M059J (cell line): ENCODE measurements at places on chromosomes 13 and 19. TPM values are rescaled to one million over a fixed set of nuclear protein-coding genes. Genes with fewer than 3 reads are reported as not detected.

- peak; percentile 45 for DNase-seq
These were observed 227.4 kb downstream of the DLEU7 start for GRCh38 chr13:50616101-50616500.

DNA sequence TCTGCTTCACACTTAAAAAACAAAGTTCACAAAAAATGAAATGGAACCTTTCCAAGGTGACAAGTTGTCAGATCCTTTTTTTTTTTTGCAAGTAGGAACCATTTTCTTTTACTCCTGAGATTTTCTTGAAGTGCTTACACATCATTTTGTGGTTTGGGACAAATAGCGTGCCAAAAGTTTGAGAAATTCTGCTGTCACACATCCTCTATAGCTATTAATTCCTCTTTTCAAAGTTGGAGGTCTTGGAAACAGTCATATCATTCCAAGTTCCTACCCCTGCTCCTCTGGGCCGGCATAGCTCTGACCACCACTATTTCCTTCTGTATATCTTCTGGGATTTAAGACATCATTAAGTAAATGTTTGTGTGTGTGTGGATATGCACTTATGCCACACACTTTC is 421.6 kb upstream of the SLC10A2 start:
- DNase-seq = no peak

DNA sequence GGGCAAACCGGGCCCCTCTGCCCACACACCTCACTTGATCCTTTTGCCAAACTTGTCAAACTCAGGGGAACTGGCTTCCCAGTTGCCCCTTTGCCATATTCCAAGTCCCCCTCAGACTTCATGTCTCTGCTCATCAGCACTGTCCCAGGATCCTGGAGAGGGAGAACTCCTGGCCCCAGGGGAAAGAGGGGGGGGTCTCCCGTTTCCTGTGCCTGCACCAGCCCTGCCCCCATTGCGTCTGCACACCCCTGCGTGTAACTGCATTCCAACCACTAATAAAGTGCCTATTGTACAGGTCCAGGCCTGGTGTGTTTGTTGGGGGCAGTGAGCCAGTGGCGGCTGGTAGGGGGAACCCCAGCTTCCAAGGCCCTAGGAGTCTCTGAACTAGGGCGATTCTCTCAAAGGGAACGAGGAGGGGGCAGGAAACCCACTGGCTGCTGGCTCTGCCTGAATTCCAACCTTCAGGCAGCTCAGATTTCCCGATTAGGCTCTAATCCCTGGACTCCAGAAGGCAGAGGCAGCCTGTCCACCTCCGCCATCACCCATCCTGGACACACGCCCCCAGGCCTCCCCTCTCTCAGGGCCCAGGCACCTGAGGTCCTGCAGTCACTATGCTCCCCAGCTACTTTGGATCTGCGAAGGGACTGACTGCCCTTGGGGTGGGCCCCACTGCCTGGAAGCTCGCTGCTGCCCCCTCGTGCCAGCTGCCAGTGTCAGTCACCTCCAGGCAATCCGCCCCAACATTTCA is 9.7 kb upstream of the ILF3 start:
- peak; percentile 65 for DNase-seq

The ZNF154 gene
- total RNA-seq = not detected in 2 replicates

- peak; percentile 69 for DNase-seq
These were observed at the start of gene EHD2 for GRCh38 chr19:47713046-47714021. TSS of gene EHD2 (plus strand) at chr19:47713422. CDS start at chr19:47716613, 3,191 bp downstream.

DNA sequence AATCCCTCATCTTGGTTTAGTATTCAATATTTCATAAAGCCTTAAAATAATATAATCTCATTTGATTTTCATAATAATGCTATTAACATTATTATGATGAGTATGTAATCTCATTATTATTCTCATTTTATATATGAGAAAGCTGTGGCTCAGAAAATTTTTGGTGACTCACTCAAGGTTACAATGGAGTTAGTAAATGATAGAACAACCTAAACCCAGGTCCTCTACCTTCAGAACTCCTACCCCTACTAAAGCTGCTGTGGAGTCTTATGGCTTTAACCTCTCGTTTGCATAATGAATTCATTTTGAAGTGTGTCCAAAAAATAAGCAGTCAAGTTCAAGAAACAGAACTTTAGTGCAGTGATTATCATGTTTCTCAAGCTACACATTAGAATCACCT is 226.3 kb downstream of the TBC1D4 start:
- DNase-seq = peak; percentile 41

GRCh38 chr19:3475449-3475848 is 4.9 kb downstream of the SMIM24 start:
- no peak for DNase-seq

DNA sequence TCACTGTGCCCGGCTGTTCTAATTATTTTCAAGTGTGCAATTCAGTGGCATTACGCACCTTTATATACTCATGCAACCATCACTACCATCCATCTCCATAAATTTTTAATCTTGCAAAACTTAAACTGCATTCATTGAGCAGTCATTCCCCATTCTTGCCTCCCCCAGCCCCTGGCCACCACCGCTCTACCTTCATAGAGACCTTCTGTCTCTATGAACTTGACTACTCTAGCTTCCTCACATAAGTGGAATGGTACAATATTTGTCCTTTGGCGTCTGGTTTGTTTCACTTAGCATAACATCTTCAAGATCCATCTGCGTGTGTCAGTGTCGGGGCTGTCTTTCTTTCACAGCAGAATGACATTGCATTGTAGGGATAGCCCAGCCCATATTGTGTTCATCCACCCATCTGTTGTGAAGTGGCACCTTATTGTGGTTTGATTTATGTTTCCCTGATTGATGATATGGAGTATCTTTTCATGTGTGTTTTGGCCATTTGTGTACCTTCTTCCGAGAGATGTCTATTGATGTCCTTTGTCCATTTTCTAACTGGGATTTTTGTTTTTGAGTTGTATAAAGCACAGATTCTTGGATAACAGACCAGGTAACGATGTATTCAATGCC is 64.8 kb upstream of the FLT1 start:
- DNase-seq = no peak

DNA sequence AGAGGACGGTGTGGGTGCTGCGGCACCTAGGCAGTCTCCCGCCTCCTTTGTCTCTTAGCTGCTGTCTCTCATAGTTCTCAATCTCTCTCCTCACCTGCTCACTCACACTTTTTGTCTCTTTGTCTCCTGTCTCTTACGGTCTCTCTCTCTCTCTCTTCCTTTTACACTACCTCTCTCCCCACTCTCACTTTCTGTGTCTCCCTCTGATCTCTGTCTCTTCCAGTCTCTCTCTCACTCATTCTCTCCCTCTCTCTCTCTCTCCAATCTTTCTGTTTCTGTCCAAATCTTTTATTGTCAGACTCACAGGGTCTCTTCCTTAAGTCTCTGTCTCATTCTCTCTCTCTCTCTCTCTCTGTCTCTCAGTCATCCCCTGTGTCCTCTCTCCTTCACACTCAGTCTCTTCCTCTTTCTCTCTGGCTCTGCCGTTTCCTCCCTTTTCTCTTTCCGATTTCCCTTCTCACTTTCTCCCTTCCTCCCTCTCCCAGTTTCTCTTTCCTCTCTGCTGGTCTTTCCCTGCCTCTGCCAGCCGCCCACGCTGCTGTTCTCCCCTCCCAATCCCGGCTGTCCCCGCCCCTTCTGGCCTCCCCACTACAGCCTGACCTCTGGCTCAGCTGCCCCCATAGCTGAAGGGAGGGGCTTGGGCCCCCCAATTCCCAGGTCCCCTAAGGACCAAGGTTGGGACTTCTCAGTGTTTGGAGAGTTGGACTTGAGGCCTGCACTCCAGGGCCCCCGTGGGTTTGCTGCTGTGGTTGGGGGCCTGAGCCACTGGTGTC is at the start of gene PLEKHA4:
PLEKHA4 (minus strand) TSS at position 504 of the 773 bp plus-strand sequence. CDS start 997 bp downstream, outside the sequence.
- peak; percentile 60 for DNase-seq

The KLK1 gene
- total RNA-seq = not detected in 2 replicates

DNA sequence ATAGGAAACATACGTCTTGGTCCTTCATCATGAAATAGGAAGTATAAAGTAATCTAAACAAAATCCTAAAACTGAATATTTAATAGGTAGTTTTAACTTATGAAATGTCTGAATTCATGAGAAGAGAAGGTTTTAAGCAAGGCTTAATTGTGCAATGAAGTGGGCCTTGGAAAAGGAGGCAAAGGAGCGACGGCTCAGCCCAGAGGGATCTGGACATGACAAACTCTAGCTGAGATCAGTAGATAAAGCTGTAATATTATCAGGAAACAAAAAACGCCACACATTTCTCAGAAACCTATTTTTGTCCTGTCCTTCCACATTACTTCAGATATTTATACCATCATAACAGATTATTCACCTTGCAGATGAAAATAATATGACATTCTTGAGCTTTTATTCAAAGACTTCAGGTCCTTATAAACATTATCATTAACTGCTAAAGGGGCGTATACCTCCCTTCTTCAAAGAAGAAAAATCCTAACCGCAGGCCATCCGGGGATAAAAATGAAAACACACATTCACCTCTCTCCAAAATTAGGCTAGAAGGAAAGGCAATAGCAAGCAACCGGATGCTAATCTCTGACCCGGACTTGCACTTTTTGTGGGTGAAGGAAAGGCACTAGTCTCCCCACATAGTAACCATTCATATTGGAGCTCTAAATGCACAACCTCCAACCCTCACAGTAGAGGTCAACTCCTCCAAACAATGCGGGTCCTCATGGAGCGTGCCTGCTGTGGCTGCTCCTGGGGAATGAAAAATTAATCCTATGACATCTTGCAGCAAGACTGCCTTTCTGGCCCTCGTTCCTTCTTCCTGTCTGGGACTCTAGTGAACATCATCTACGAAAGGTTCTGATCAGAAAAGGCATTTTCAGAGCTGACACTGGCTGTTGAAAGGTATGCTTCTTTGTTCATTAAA is 108.8 kb downstream of the TBC1D4 start:
- DNase-seq = no peak

GRCh38 chr13:29918845-29919244 is 68.4 kb upstream of the UBL3 start:
- DNase-seq = peak; percentile 93

DNA sequence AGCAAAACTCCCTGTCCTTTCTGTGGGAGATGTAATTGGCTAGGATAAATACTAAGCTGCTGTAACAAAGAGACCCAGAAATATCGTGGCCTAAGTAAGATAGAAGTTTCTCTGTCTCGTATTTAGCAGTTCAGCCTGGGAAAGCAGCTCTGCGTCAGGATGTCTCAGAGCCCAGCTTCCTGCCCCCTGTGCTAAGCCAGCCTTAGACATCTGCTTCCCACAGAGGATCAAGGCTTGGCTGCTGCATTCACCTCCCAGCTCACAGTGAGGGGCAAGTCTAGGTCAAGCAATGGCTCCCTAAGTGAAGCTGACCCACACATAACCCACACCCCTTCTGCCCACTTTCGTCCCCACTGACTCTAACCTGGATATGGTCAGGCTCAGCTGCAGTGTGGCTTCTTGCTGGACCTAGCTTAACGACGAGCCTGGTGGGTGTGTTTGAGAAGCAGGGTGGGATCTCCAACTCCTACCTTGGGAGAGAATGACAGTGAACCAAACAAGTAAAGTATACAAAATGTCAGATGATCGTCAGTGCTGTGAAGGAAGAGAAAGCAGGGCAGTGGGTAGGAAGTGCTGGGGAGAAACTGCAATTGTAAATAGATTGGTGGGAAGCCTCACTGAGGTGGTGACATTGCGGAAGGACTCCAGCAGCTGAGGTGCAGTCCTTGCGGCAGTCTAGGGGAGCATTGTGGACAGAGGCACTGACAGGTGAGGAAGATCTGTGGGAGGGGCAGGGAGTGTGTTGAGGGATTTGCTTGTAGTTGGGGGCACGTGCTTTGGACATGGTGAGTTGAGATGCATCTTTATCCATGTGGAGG is 82.9 kb downstream of the TNFRSF19 start:
- DNase-seq = no peak

DNA sequence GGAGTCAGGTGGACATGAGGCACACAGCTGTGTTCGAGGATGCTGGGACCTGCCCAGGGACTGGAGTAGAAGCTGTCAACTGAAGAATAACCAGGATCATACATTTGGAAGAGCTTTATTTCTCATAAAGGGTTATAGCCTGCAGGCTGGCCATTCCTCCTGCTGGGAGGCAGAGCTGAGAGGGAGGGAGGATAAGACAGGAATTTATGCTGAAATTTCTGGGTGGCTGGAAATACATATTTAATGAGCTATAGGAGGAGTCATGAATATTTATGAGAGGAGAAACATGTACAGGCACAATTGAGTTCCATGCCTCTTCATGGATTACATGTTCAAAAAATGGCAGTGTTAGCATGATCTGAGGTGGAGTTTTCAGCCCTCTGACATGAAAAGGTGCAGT is 151.9 kb downstream of the SHISA2 start:
- no peak for DNase-seq

The PALM3 gene
- total RNA-seq = 0.64 TPM in 1 of 2 replicates, not detected in the other

The LACC1 gene
- 3.4 and 6.1 TPM in 2 replicates for total RNA-seq

DNA sequence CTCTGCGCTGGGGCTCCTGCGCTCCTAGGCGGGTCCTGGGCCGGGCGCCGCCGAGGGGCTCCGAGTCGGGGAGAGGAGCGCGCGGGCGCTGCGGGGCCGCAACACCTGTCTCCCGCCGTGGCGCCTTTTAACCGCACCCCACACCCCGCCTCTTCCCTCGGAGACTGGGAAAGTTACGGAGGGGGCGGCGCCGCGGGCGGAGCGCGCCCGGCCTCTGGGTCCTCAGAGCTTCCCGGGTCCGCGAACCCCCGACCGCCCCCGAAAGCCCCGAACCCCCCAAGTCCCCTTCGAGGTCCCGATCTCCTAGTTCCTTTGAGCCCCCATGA is at the start of gene GJB2:
GJB2 (minus strand) TSS at position 103 of the 326 bp plus-strand sequence. CDS start 3,357 bp downstream, outside the sequence.
- DNase-seq = no peak

DNA sequence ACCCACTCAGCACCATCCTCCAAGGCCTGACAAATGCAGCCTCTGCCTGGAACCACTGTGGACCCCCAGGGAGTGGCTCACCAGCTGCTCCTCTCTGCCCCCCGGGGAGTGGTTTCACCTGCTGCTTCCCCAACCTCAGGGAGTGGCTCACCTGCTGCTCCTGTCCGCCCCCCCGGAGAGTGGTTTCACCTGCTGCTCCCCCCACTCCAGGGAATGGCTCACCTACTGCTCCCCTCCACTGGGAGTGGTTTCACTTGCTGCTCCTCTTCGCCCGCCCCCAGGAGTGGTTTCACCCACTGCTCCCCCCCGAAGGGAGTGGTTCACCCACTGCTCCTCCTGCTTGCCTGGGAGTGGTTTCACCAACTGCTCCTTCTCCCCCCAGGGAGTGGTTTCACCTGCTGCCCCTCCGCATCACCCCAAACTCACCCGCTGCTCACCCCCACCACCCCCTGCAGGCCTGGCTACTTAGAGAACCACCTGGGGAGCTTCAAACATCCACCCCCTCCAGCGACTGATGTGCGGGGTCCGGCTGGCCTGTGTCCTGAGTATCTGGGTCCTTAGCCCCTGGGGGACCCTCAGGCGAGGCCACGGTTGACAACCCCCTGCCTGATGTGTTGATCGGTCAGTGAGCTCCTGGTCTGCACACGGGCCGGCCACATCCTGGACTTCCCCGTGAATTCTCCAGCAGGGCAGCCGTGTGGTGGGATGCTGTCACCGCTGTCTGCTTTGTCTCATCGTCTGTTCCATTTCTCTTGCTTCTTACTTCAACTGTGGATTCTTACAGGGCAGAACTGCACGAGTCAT is 14.6 kb upstream of the TMEM255B start:
- DNase-seq = no peak

The MYH14 gene
- not detected in 2 replicates for total RNA-seq

- DNase-seq = no peak
These were observed 20.3 kb downstream of the ZC3H4 start for GRCh38 chr19:47093254-47093653.

GRCh38 chr13:37416291-37417059 is 182.1 kb downstream of the POSTN start:
- DNase-seq = no peak

The ZNF730 gene
- 0.81 and 3.6 TPM in 2 replicates for total RNA-seq

The KIR2DL1 gene
- total RNA-seq = not detected in 2 replicates

The RXFP2 gene
- total RNA-seq = 0.07 TPM in 1 of 2 replicates, not detected in the other

GRCh38 chr13:23617551-23618024 is 47.4 kb downstream of the TNFRSF19 start:
- DNase-seq = peak; percentile 77

The ZNF383 gene
- 5.0 and 8.6 TPM in 2 replicates for total RNA-seq

The LGALS7B gene
- total RNA-seq = not detected in 2 replicates
